ENCODE measurements at places on chromosomes 2 and 18.

DNA sequence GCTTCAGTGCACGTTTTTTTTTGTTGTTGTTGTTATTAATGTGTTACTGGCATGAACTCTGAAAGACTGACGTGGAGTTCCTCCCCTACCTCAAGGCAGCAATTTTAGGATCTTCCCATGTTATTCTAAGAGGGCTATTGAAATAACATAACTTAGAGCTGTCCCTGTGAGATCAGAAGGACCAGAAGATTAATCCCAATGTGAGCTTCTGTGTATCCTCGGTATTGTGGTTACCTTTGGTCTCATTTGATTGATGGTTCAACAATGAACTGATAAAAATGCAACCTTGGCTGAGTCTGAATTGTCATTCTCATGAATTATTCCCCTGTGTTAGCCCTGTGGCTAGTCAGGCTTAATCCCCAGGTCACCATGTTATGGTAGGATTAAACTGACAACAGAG is 394.1 kb downstream of the TRIB2 start:
- no peak for DNase-seq

- no peak for DNase-seq
Observed at GRCh38 chr2:226187616-226188015, 612.0 kb downstream of the IRS1 start.

DNA sequence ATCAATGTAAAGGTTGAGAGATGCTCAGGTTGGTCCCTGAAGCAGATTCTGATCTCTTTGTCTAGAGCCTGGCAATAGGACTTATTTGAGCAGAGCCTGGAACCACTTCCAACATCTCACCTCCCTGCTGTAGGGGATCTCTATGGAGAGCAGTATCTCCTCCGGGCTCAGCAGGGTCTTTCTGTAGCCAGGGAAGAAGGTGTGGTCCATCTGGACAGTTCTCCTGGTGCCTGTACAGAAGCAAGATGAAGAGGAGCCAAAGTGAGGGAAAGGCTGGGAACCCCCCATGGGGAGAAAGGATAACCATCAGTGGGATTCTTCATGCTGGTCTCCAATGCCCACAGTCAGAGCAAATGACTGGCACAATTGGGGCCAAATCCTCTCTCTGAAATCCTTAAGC is 34.8 kb downstream of the XDH start:
- no peak for DNase-seq

DNA sequence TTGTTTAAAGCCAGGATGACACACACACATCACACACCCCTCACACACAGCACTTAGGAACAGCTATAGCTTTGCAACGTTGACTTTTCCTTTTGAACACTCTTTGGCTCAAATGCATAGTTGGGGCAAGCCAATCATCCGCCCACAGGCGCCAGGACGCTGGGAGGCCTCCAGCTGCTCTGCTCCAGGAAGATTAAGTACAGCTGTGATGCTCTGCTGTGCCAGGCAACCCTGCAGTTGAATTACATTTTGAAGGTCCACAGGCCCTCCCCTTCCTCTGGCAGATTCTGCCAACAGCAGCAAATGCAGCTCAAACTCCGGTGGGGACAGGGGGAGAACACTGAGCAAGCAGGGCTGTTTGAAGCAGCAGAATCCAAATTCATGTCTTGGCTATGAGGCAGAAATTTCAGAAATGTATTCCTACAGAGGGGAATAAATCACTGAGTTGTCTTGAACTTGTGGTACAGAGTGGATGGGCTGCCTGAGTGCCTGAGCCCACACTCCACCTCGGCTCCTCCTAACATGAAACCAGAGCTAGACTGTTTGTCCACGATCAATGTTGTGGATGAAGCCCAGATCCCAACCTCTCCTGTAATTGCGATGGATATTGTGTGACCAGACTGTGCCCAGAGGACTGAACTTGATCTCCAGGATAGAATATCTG is 86.5 kb upstream of the PPP1CB start:
- DNase-seq = peak; percentile 27

- no peak for DNase-seq
Observed at GRCh38 chr2:238893349-238894000, 45.6 kb downstream of the TWIST2 start.

DNA sequence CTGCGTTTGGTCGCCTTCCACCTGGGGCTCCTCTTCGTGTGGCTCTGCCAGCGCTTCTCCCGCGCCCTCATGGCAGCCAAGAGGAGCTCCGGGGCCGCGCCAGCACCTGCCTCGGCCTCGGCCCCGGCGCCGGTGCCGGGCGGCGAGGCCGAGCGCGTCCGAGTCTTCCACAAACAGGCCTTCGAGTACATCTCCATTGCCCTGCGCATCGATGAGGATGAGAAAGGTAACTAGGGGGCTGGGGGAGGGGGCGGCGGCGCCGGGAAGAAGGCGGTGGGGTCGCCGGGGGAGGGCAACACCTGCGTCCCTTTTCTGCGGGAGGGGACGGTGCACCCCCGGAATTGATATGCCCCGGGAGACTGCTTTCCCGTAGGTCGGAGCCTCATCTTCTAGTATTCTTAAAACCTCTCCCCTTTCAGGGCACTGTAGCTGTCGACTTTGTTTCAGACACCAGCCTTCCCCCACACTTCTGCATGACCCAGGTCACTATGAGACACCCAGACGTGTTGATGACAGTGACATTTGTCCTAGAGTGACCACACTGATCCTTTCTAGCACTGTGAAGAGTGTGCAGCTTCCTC is 755 bp downstream of the SPAST start:
- no peak for DNase-seq

DNA sequence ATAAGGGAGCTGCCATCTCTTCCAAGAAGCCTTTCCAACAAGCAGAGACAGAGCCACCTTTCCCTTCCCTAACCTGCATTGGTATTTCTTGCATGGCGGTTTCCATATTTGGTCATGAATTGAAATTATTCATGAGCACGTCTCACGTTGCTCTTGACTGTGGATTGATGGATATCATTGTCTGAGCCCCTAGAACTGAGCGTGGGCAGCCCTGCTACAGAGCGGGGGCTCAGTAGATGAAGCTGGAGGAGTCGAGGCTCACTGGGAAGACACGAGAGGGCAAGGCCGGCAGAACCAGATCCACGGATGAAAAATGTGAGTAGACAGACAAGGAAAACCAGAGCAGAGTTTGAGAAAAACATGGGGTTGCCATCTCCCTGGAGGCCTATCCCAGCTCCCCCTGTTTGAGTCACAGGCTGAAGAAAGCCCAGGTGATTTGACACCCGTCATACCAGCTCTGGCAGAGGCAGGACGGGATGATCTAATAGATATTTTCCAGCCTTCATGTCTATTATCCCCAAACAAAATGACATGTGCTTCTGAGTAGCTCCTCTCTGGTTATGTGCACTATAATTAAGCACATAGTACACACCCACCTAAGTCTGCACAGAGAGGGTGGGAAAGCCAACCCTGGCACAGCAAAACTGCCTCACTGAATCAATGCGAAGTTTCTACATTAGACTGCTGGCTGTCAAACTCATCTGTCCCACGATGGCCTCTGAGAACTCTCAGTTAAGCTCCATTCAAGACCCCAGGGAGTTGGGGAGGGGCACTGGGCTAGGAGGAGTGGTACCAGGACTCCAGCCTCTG is 363.5 kb upstream of the KLHL29 start:
- DNase-seq = no peak

DNA sequence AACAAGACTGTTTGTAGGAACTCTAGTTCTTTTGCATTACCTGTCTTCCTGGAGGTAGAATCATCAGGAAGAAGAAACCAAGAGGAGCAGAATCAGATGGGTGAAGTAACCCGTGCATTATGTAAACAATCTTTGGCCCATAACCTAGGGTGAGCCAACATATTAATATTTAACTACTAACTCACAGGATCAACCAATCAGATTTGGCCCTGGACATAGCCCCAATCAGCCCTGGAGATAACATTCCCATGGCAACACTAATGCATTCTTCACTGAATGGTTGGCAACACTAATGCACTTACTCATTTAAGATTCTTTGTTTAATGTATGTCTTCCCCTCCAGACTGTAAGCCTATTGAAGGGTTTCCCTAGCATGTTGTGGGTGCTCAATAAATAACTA is 72.0 kb upstream of the CTAGE1 start:
- no peak for DNase-seq

DNA sequence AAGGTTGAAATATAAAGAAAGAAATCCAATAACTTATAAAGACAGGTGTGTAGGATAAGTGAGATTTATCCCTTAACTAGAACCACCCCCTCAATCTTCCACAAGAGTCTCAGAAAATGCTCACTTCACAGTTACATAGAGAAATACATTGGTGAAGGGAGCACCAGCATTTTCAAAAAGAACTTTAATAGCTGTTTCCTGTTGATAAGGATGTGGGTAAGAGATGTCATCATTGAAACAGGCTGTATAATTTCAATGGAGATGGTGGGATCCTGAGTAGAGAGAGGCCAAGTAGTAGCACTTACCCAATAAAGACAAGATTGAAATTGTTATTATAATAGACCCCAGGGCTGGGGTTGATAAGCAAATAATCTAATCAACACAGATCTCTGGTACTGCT is 162.2 kb upstream of the TACR1 start:
- no peak for DNase-seq

GRCh38 chr2:217785544-217786045 is 217.2 kb downstream of the TNS1 start:
- DNase-seq = peak; percentile 57

- DNase-seq = peak; percentile 62
Observed at GRCh38 chr2:26848336-26849055, 564 bp downstream of the DPYSL5 start.

DNA sequence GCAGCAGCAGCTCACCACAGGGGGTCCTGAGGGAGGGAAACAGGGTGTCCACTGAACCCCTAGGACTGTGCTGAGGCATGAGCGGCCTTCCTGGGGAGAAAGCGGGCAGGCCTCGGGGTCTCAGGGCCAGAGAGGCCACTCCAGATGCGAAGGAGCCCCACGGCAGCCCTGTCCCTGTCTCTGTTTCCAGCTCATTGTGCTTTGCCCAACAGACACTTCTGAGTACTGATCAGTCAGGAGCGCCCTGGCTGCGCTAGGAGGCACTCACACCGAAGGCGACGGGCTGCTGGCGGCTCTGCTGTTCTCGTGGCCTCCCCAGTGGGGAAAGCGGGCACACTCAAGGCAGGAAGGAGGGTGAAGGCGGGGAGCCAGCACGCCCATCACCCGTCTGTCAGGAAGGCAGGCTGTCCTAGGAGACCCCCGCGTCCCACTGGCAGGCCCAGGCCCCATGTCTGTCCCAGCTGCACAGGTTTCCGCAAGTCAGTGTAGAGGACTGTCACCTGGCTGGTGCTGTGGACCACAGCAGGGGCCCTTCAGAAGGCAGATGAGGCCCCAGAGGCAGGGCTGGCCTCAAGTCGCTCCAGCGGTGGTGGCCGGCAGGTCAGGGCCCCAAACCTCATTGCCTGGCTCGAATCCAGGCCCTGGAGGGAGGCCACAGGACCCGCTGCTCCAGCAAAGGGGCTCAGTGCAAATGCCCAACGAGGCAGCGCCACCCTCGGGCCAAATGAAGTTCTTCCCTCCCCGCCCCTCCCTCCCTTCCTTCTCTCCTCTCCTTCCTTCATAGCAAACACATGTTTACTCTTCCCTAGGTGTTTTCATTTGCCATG is 6.8 kb downstream of the ESPNL start:
- DNase-seq = no peak

DNA sequence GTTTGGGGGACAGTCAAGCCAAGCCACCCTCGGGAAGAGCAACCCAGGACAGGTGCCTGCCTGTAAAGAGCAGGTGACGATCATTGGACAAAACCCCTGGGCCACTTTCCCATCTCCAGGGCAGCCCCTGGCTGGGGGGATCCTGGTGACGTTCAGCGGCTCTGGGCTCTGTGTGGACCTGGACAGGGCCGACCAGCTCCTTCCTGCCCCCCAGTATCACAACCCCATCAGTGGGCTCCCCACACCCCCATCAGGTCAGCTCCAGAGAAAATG is 57.3 kb upstream of the ASAP2 start:
- no peak for DNase-seq

GRCh38 chr2:25620077-25620476 is 53.3 kb downstream of the DTNB start:
- DNase-seq = no peak

- DNase-seq = no peak
Observed at GRCh38 chr18:29226213-29226612, 1049.3 kb upstream of the CDH2 start.

DNA sequence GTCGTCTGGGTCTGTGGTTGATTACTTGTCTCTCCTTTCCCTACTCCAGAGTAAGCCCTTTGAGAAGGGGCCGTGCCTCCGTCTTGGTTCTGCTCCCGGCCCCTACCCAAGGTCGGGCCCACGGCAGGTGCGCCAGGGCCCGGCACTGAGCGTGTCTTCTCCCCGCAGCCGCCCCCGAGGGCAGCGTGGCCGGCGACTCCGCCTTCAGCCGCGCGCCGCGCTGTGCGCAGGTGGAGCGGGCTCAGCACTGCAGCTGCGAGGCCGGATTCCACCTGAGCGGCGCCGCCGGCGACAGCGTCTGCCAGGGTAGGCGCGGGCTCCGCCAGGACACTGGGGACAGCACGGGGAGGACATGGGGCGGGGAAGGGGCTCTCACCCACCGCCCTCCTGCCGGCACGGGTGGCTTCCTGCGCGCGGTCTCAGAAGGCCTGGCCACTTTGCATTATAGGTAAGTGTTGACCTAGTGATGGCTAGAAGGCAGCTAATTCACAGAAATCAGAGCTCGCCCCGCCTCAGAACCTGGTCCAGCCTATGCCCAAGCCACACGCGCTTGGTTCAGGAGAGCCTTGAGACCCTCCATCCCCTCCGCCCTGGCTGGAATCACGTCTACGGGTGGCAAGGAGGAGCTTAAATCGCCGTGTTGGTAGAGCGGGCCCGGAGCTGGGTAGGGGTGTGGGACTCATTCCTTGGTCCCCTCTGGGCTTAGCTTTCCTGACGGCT is 43.5 kb downstream of the FBLN7 start:
- DNase-seq = peak; percentile 74

- no peak for DNase-seq
Observed at GRCh38 chr2:27498975-27499374, 2.3 kb downstream of the GCKR start.

DNA sequence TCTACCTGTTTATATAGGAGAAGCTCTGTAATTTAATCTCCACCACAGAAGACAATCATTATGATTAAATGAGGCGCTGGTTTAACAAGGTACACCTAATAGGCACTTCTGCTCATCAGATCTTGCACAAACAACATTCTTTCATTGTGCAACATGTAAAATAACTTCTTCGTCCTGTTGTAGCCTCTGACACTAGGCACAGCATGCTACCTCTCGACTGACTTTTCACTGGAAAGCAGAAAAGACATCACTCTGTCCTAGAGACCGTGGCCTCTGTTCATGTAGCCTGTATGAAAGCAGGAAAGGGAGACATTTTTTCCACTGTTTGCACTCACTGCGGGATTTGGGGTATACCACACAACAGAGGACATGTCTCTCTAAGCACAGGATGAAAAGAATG is 316.5 kb downstream of the IRS1 start:
- no peak for DNase-seq

- no peak for DNase-seq
Observed at GRCh38 chr2:98012561-98012991, 16.8 kb upstream of the TMEM131 start.

DNA sequence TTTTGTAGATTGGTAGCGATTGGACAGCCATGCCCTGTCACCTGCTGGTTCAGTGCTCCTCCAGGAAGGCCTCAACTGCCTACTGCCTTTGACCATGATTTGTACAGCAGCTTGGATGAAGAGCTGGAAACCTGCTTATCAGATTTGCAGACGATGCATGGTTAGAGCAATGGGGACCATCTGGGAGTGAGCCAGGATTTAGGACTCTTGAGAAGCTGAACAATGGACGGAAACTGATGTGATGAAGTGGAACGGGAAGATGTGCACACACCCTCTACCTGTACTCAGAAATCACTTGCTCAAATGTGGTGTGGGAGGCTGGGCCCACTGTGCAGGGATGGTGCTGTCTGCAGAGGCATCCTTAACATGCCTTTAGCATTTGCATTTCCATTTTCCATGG is 57.2 kb downstream of the NCK2 start:
- DNase-seq = no peak
